Astrocyte of the cerebellum (primary cell): ENCODE measurements at places on chromosomes 12 and 14.
A peak's percentile ranks its signal among the peaks of the same experiment; 100 is the strongest.

DNA sequence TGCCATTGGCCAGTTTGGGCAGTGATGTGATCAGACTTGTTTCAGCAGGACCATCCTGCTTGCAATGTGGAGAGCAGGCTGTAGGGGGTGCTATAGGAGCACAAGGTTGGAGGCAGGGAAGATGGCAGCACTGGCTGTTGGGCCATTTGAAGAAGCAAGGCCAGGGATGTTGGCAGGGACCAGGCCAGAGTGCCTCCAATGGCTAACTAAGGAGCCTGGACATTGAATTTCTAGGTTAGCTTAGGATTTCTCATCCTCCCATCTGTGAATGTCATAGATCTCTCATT, 23.5 kb downstream of the FGF23 start:
- DNase-seq, result no peak

- DNase-seq, result no peak
Observed at GRCh38 chr12:123894823-123895345, 77.7 kb downstream of the CCDC92 start.

DNA sequence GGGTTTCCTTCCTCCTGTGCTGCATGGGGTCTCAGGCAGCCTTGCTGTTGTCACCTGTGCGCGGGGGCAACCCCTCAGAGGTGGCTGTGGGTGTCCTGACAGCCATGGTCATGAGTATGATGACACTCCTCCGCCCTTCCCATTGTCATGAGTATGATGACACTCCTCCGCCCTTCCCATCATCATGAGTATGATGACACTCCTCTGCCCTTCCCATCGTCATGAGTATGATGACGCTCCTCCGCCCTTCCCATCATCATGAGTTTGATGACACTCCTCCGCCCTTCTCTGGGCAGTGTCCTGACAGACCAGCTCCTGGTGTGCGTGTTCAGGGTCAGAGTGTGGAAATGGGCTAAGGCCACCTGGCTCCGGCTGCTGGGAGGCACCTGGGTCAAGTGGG, 40.0 kb downstream of the FBRSL1 start:
- no peak for DNase-seq

DNA sequence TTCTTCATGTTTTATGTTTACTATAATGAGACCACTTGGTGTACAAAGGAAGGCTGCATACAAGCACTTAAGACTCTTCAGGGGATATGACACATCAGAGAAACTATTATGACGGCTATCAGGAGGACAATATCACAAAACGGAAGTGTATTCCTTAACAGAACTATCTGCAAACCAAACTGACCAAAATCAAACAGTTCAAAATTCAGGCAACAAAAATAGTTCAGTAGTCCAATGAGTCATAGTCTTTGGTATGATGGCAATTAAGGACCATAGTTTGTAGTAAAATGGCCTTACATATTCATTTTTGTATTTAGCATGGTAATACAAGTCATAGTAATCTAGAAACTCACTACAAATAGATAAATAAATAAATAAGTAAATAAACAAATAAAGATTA, 1638.7 kb upstream of the SEL1L start:
- DNase-seq, result no peak

GRCh38 chr14:93531644-93532043, 100.9 kb downstream of the UNC79 start:
- no peak for DNase-seq

GRCh38 chr14:59753512-59753911, 117.1 kb downstream of the RTN1 start:
- DNase-seq, result no peak

DNA sequence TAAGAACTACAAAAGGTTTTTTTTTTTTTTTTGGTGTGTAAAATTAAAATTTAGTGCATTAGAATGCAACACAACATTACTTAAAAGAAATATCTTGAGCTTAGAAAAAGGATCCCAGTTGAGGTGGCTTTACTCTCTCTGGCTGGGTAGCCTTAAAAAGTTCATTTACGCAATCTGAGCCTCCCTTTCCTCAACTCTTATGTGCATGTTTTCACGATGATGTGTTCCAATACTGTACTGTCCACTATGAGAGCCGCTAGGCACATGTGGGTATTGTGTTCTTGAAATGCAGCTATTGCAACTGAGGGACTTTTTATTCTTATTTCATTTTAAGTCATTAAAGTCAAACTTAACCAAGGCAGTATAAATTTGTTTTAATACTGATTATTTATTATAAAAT, 460.9 kb upstream of the SYT1 start:
- peak; percentile 27 for DNase-seq

- DNase-seq, result no peak
Observed at GRCh38 chr14:36245223-36245622, 68.7 kb upstream of the PTCSC3 start.

DNA sequence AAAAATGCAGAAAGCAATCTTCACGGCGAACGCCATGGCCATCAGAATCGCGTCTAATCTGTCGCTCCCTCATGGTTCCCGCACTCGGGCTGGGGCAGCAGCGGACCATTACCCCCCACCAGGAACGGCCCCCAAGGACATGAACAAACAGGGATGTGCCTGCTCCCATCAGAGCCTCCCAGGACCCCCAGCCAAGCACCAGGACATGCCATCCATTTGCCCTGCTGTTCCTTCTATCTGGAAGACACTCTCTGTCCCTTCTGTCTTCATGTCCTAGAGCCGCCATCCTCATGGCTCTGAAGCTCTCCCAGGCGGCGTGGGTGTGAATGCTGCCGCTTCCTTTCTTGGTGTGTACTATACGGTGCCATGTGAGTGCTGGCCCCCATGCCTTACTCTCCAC, 371.8 kb downstream of the BCL11B start:
- DNase-seq, result no peak

DNA sequence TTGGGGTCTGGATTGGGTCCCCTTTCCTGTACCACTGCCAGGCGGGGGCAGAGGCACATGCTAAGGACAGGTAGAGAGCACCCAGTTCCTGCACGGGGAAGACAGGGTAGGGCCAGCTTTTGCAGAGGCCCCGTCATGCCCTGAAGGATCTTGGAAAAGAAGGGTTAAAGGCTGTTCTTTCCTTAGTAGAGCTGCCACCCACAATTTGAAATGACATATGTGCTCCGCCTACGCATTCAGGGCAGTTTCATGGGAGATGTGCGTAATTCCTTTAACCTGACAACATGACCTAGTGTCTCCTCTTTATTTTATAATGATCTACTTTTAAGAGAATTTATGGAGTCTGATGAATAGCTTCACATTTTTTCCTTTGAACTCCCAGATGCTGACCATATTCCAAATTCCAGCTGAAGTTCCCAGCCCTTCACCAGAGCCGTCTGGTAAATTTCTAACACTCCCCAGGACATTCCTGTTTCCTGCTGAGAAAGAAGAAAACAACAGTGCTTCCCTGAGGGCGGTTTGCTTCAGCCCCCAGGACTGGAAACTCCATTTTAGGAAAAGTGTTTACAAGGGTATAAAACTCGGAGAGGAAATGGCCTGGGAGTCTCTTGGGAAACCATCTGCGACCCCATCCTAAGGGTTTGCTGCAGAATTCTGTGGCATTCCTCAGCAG, 58.9 kb upstream of the PLEKHG3 start:
- DNase-seq, result peak; percentile 90

DNA sequence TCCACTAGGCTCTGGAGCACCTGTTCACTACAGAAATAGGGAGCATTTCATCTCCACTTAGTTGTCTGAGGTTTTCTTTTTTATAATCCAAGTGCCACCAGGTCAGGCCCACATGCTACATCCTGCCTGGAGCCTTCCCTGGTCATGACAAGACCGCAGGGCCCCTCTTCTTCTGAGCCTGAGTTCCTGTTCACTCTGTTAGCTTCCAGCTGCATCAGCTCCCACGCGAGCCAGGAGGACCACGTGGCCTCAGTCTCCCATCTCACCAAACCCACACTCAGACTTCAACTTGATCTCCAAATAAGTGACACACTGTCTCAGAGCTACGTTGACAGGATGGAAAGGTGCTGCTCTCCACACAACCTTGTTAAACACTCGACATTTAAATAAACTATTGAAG, 21.0 kb downstream of the RIMBP2 start:
- no peak for DNase-seq

- DNase-seq, result no peak
Observed at GRCh38 chr14:85205875-85206274, 324.1 kb upstream of the FLRT2 start.

DNA sequence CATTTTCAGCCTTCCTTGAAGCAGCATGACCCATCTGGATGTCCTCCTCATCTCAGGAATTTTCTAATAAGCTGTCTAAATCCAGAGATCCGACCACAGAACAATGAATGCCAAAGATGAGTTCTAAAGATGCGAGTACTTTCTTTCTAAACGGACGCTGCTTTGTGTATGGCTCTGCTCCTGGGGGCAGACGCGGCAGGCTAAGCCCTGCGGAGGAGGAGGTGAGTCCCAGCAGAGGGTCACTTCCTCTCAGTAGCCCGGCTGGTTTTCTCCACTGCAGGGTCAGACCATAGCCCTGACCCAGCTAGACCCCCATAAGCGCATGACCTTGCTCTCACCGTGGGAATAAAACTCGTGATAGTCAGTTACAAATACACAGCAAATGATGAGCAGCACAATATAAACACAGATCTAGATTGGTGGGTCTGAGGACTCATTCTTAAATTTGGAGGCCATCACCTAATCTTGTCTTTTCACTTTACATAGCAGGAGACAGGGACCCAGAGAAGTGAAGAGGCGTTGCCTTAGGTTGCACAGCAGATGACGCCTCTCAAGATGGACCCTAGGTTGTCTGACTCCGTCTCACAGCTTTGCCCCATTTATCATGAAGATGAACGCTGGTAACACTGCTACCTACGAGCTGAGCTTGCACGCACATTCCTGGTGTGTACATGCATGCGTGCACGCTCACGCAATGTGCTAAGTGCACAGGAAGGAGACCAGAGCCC, 16.6 kb downstream of the SSH1 start:
- DNase-seq, result no peak

GRCh38 chr12:32039917-32040575, 66.6 kb upstream of the BICD1 start:
- no peak for DNase-seq

GRCh38 chr12:6824901-6825381, 3.3 kb upstream of the P3H3 start:
- no peak for DNase-seq

- DNase-seq, result no peak
Observed at GRCh38 chr12:45220363-45220931, 4.6 kb downstream of the ANO6 start.

DNA sequence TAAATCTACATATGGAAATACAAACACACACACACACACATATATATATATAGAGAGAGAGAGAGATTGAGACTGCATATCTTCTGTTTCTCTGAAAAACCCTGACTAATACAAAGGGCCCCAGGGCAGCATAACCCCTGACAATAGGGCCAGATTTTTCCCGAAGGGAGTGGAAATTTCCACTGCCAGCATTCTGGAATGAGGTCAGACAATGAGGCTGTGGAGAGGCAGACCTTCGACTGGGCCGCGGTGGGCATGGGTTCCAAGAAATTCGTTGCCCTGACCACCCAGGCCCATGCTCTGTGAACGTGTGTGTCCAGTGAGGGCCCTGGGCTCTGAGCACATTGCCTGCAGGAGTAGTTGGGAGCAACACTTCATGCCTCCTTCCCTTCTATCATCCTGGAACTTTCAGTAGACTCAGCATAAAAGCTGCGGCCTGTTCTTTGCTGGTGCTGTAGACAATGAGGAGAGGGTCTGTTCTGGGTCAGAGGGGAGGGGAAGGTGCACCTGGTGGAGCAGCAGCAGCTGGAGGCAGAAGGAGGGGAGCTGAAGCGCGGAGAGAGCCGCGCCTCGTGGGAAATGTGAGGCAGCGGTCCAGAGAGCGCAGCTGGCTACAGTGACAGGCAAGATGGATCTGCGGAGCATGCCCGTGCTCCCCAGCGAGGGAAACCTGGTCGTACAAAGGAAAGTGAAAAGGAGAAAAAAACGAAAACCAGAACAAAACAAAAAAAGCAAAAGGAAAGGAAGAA, 25.6 kb upstream of the CCDC60 start:
- no peak for DNase-seq

GRCh38 chr14:99420711-99421110, 59.9 kb downstream of the SETD3 start:
- no peak for DNase-seq

- DNase-seq, result no peak
Observed at GRCh38 chr12:67665679-67666078, 17.1 kb downstream of the DYRK2 start.

GRCh38 chr14:101604935-101605780, 43.9 kb downstream of the DIO3 start:
- no peak for DNase-seq

GRCh38 chr12:121764808-121765207, 28.7 kb downstream of the RHOF start:
- no peak for DNase-seq

GRCh38 chr12:54858562-54858961, 4.2 kb downstream of the MUCL1 start:
- no peak for DNase-seq

- DNase-seq, result peak; percentile 24
Observed at GRCh38 chr14:56490379-56490778, 89.2 kb upstream of the TMEM260 start.

DNA sequence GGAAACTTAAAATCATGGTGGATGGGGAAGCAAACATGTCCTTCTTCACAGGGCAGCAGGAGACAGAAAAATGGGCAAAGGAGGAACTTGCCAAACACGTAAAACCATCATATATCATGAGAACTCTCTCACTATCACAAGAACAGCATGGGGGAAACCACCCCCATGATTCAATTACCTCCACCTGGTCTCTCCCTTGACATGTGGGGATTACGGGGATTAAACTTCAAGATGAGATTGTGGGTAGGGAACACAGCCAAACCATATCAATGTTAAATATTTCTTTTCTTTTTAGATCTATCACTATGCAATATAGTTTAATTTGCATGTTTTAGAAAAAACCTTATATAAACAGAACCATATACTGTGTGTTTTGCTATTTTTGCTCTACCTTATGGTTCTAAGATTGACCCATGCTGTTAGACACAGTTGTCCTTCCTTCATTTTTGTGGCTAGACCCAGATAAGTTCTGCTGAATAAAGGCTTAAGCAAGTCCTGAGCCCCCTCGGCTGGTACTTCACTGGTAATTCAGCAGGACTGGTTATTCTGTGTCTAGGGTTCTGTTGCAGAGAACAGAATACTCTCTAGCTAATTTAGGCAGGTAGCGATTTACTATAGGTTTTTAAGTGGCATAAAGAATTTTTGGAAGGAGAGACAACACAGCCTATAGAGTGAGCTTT, 253.7 kb upstream of the HMGA2 start:
- DNase-seq, result no peak

GRCh38 chr12:89267404-89267803, 84.9 kb downstream of the DUSP6 start:
- DNase-seq, result no peak

DNA sequence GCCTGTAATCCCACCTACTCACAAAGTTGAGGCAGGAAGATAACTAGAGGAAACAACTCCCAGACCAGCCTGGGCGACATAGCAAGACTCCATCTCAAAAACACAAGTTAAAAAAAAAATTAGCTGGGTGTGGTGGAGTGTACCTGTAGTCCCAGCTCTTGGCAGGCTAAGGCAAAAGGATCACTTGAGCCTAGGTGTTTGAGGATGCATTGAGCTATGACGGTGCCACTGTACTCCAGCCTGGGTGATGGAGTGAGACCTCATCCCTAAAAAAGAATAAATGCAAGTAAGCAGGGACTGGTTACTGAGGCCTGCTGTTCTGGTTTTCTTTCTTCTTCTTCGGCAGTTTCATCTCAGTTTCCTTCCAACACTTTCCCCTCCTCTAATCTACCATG, 7.4 kb downstream of the PTPN21 start:
- no peak for DNase-seq

- no peak for DNase-seq
Observed at GRCh38 chr14:69842686-69843420, 36.4 kb upstream of the SMOC1 start.

- no peak for DNase-seq
Observed at GRCh38 chr14:106586098-106586704, 1059.8 kb downstream of the TMEM121 start.
